ENCODE measurements at places on chromosomes 16 and 17. TPM values are rescaled to one million over a fixed set of nuclear protein-coding genes. Genes with fewer than 3 reads are reported as not detected.

- no peak for DNase-seq
These were observed at the start of gene MPP3 for GRCh38 chr17:43832976-43833829. Gene MPP3, minus strand, starts transcription at chr17:43833146. Its CDS starts 1,240 bp downstream, at chr17:43831906.

Gene CCDC40
- total RNA-seq, result 9.3 TPM

Gene DRC3
- 0.94 TPM for total RNA-seq

DNA sequence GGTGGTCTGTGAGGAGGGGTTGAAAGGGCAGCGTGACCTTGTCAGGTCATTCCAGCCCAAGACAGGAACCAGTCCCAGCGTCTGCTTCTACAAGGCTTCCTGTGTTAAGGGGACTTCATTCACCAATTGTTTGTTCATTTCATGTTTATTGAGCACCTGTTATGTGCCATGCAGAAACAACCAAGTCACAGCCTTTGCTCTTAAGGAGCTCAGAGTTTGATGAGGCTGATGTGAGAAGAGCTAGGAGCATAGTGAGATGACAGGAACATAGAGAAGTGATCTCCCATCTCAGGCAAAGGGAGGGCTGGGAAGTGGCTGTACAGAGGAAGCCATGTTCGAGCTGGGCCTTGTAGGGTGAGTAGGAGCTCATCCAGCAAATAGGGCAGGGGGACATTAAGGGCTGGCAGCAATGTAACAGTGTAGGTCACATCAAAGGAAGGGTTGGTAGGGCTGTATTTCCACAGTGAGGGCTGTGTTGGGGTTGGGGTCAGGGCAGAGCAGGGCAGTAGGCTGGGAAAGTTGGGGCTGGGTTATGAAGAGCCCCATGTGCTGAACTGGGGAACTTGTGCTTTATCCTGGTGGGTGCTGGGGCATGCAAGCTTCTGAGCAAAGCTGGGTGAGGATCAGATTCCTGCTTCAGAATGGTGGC, 79.8 kb downstream of the ARHGAP23 start:
- DNase-seq, result no peak

GRCh38 chr16:69829338-69829737, 67.2 kb downstream of the WWP2 start:
- DNase-seq, result no peak

DNA sequence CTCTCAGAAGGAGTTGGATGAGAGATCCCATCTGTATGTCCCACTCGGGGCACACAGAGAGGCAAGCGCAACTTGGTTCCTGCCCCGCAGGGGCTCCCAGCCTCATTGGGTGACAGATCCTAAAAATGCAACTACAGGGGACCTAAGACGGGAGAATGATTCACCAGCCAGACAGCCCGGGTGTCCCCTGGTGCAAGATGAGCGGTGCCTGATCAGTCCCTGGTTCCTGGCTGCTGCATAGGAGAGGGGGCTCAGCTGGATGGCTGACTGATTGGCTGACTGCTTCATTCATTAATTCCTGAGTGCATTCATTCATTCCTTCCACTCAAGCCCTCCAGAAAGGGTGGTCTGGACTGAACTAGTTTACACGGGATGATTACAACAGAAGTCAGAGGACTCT, 22.0 kb downstream of the WNT3 start:
- no peak for DNase-seq

GRCh38 chr17:80476877-80477646, 655 bp upstream of the NPTX1 start:
- no peak for DNase-seq

Gene DHRS7C
- 201 TPM for total RNA-seq

- no peak for DNase-seq
These were observed 5.0 kb upstream of the SALL1 start for GRCh38 chr16:51155820-51156806.

- no peak for DNase-seq
These were observed 37.5 kb upstream of the KCNJ16 start for GRCh38 chr17:70037498-70037897.

Gene KLHL10
- total RNA-seq, result not detected

Gene ZNHIT3
- 16.4 TPM for total RNA-seq

Gene SCGB1C2
- not detected for total RNA-seq

Gene CDR2L
- total RNA-seq, result 28.8 TPM

GRCh38 chr17:63480826-63481487, 4.1 kb downstream of the ACE start:
- DNase-seq, result no peak

Gene TBX2
- total RNA-seq, result 6.9 TPM

Gene FBXW10
- total RNA-seq, result not detected

- DNase-seq, result peak; percentile 86
These were observed 172.2 kb downstream of the SEC14L1 start for GRCh38 chr17:77312786-77313599.

GRCh38 chr17:74750327-74751069, 2.1 kb downstream of the NHERF1 start:
- DNase-seq, result no peak

DNA sequence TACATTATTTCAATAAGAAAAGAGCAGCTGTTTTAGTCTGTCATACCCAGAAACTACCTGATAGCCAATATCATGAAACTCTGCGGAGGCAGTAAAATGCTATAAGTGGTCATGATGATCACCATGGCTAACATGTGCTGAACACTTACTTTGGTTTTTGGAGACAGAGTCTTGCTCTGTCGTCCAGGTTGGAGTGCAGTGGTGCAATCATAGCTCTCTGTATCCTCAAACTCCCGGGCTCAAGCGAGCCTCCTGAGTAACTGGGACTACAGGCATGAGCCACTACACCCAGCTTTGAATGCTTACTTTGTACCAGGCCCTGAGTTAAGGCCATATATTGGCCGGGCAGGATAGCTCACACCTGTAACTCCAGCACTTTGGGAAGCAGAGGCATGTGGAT, 101.2 kb upstream of the DHX40 start:
- no peak for DNase-seq

Gene ACSM2A
- not detected for total RNA-seq

Gene PRPSAP1
- 34.0 TPM for total RNA-seq

- DNase-seq, result peak; percentile 36
These were observed 39.9 kb downstream of the ADCY7 start for GRCh38 chr16:50306287-50306686.

Gene KCTD19
- total RNA-seq, result 0.08 TPM

- DNase-seq, result peak; percentile 72
These were observed 2.5 kb upstream of the LASP1 start for GRCh38 chr17:38867179-38867967.

Gene WFIKKN1
- 0.71 TPM for total RNA-seq

GRCh38 chr17:42803074-42803883, 4.6 kb downstream of the CNTD1 start:
- no peak for DNase-seq

DNA sequence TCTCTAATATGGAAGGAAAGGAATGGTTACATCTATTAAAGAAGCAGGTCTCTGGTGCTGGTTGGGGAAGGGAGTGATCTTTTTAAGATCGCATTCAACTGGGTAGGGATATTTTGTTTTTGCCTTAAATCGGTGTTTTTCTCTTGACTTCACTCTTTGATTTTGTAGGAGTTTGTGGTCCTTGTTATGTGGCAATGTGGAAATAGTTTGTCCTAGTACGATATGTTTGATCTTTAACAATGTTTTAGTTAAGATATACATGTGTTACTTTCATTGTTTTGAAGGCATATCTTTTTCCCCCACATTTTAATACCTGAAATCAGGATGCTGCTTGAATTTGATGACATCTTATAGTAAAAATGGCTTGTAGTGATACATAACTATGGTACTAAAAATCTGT, 8.7 kb downstream of the GGNBP2 start:
- DNase-seq, result no peak

DNA sequence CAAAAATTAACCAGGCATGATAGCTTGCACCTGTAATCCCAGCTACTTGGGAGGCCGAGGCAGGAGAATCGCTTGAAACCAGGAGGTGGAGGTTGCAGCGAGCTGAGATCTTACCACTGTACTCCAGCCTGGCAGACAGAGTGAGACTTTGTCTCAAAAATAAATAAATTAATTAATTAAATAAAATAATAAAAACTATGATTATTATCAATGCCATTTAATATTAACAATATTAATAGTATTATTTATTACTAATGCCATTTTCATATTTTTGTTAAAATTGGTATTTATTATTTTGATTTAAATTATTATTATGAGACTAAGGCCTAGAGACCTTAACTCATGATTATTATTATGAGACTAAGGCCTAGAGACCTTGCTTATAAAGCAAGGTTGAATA, 121.2 kb downstream of the CDH11 start:
- DNase-seq, result no peak

Gene CA5A
- not detected for total RNA-seq

DNA sequence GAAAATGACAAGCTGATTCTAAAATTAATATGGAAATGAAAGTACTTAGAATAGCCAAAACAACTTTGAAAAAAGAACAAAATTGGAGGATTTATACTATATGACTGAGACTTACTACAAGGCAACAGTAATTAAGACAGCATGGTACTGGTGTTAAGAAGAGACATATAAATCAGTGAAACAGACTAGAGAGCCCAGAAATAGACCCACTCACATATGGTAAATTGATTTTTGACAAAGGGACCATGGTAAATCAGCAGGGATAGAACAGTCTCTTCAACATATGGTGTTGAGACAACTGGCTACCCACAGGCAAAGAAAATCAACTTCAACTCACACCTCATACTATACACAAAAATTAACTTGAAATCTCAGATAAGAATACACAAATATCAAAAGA, 12.9 kb downstream of the CMC2 start:
- DNase-seq, result no peak

Gene PIMREG
- total RNA-seq, result not detected

Data from right atrium auricular region (tissue), 2 donors.